IMR-90 (cell line): ENCODE measurements at places on chromosomes 7 and 10. TPM values are rescaled to one million over a fixed set of nuclear protein-coding genes. Genes with fewer than 3 reads are reported as not detected.
A peak's percentile ranks its signal among the peaks of the same experiment; 100 is the strongest.

CACNA2D1 gene
- polyA plus RNA-seq: 5.3 and 5.8 TPM in 2 replicates

TFPI2 gene
- polyA plus RNA-seq: 99.0 and 121 TPM in 2 replicates

ADAM12 gene
- polyA plus RNA-seq: 7.1 and 9.6 TPM in 2 replicates

PRR15 gene
- polyA plus RNA-seq: not detected in 2 replicates

CLDN4 gene
- 3.8 and 4.4 TPM in 2 replicates for polyA plus RNA-seq

DNA sequence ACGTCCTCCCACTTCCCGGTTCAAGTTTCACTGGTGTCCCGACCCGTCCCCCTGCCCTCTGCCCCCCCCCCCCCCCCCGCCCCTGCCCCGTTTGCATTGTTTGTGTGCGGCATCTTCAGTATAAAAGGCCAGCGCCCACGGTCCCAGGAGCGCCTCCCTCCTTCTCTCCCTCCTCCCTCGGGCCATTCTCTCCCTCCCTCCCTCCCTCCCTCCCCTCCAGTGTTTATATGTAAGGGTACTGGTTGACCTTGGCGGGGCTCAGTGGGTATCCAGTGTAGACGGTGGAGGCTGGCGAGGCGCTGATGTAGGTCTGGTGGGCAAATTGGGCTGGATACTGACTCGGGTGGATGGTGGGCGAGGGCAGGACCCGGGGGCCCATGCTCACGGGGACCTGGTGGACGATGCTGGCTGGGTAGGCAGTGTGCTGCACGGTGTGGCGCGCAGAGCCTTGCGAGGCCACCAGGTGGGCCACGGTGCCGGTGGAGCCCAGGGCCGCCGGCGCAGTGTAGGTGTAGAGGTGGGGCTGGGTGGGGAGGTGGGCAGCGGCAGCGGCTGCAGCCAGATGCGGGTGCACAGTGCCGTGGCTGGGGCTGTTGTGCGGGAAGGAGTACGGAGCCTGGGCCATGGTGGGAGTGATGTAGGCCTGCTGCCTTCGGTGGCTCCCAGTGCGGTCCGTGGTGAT, 49.4 kb downstream of the CLEC2L start:
- DNase-seq: no peak

- no peak for DNase-seq
Measured at GRCh38 chr7:128948976-128949760, 11.4 kb downstream of the IRF5 start.

DNA sequence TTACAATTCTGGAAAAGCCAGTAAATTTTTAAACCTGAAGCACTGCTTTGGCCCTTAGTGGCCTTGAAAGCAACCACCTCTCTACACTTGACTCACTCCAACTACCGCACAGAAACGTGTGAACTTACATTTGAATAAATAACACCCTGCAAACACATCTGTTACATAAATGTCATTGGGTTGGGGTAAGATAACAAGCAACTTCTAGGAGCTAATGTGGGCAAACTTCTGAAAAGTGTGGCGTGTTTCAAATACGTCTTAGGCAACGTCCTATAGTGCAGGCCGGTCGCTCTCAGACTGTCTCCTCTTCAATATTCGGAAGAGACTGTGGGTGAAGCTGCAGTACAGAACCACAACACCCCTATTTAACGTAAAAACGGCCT, 474 bp downstream of the ORC5 start:
- peak; percentile 12 for DNase-seq

DNA sequence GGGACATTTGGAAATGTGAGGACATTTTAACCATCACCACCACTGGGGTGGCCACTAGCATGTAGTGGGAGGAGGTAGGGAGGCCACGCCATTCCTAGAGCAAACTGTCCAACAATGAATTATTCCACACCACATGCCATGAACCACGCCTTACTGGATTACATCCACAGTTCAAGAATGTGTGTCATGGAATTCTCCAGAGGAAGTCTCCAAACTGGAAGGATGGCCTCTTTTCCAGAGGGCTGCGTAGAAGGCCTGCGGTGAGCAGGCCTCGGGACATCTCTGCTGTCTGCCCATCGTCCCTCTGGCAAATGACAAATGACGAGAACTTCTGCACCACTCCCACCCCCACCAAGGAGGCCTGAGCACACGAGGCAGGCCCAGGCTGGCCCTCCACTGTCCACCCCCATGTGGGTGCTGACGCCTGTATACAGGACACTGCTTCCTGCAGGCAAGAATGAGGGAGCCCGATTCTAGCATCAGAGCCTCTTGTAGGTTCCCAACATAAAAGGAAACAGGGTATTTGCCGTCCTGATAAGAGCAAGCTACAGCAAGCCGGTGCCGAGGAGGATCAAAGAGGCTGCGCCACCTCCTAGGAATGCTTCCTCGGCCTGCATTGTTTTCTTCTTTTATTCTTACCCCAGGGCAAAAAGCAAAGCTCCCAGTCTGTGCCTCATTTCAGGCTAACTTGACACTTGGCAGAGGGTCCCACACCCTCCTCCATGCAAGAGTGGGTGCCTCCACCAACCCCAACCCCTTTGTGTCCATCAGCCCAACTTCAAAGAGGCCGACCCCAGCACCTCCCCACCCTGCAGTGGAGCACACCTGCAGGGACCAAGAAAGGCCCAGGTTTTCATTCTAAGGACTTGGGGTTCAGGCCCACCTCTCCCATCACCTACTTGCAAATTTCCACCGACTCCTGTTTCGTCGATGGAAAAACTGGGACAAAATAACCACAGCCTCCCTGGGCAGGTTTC, 23.9 kb downstream of the TNS3 start:
- peak; percentile 57 for DNase-seq

DNA sequence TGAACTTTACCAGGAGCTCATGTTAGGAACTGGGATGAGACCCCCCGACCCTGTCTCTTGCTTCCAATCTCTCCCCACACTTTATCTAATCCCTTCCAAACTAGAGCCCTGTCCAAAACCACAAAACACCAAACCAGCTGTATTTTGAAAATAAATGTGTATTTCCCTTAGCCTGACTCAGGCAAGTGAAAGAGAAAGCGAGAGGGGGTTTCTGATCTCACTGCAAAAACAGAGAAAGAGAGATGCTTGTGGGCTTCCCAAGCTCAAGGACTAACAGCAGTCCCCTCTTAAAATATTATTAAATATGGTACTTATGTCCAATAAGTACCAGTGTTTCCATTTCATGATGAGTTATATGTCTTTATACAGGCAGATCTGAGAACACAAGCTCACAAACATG, 122.0 kb downstream of the AGMO start:
- no peak for DNase-seq

DNA sequence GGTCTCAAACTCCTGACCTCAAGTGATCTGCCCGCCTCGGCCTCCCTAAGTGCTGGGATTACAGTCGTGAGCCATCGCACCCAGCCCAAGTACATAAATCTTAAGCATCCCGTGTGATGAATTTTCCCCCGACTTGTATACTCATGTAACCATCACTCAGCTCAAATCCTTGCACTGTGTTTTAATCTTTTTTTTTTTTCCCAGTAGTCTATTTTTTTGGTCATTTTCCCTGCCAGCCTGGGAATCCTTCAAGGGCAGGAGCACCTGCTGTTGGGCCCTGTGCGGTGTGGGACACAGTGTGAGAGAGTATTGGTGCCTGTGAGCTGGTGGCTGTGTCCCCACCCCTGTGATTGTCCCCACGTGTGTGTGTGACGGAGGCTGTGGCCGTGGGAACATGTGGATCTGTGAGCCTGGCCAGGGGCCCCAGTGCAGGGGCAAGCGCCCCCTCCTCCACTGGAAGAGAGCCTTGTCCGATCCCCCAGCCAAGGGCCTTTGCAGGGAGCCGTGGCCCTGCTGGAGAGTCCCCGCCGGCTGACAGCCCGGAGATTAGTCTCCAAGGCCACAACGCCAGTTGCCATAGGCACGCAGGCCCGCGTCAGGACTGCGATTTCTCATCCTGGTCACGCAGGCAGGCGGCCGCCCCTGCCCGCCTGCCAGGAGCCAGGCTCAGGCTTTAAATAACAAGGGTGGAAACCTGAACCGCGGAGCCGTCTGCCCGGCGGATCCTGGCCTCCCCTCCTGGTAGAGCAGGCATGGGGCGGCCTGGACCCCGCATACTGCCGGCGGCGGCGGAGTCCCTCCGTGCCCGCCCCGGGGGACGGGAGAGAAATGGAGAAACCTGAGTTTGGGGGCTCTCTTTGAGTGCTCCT, 26.5 kb downstream of the GTF2IRD1 start:
- DNase-seq: peak; percentile 93

GRCh38 chr7:153065051-153065450, 305.5 kb downstream of the ACTR3B start:
- no peak for DNase-seq

- DNase-seq: peak; percentile 79
Measured at GRCh38 chr7:6258440-6259182, 13.8 kb downstream of the CYTH3 start.

- DNase-seq: no peak
Measured at GRCh38 chr7:157601530-157601929, 264.7 kb downstream of the DNAJB6 start.

DNA sequence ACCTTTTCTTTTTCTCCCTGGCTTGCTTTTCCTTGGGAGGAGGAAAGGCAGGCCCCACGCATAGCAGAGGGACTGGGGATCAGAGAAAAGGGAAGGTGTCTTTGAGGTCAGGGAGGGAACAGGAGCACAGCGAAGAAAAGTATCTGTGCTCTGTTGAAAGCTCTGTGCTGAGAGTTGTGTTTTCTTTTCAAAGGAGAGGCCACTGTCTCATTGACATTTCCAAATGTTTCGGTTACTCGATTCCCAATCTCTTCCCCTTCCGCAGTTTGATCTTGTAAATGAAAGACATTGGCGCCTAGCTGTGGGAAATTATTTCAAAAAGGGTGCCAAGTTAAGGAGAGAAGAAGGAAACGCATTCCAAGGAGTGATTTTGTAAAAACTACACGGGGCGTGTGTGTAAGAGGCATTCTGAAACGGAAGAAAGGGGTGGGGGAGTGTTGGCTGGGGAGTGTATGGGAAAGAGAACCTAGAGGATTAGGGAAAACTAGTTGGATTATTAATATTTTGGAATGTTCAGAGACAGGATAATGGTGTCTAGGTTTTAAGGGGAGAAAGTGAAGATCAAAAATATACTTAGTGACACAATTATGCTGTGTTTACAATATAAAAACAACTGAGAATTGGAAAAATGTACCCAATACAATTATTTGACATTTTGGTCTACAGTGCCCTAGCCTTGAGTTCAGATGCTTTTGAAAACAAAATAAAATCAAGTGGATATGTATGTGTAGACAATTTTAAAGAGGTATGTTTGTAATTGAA, 708 bp downstream of the KLHDC10 start:
- no peak for DNase-seq

- no peak for DNase-seq
Measured at GRCh38 chr7:41403291-41403690, 299.6 kb downstream of the INHBA start.
